ENCODE measurements at places on chromosomes 5 and 9. TPM values are rescaled to one million over a fixed set of nuclear protein-coding genes. Genes with fewer than 3 reads are reported as not detected.
A peak's percentile ranks its signal among the peaks of the same experiment; 100 is the strongest.

DNA sequence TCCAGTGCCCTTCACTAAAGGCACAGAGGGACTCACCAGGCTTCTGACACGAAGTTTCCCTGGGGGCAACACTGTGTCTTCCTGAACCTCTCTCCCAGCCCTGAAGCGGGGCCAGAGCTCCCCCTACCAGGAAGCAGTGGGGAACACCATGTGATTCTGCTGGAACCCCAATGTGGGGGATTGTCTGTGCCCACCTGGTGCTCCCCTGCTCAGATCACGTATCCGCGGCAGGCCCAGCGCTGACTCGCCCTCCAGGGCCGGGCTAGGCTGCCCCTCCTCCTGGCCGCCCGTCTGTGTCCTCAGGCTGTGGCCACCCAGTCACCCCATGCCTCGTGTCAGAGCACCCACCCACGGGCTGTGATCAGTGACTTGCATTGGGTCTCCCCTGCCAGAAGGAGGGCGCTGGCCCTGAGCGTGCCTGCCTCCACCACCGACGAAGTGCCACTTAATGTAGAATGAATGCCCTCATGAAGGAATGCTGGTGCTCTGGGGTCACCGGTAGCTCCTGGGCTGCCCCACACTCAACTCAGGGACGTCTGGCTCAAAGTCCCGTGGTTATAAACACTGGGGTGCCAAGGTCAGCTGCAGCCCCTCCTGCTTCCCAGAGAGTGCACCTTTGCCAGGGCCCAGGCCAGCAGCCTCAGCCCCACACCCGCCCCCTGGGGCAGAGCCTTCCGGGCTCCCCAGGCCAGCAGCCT lies 22.1 kb downstream of the SARDH start:
- peaks cover 60% of the 10 kb centered on the region for H3K27me3 ChIP-seq
- peak; percentile 33 for DNase-seq
- no peaks in the 10 kb centered on the region for H3K36me3 ChIP-seq

DNA sequence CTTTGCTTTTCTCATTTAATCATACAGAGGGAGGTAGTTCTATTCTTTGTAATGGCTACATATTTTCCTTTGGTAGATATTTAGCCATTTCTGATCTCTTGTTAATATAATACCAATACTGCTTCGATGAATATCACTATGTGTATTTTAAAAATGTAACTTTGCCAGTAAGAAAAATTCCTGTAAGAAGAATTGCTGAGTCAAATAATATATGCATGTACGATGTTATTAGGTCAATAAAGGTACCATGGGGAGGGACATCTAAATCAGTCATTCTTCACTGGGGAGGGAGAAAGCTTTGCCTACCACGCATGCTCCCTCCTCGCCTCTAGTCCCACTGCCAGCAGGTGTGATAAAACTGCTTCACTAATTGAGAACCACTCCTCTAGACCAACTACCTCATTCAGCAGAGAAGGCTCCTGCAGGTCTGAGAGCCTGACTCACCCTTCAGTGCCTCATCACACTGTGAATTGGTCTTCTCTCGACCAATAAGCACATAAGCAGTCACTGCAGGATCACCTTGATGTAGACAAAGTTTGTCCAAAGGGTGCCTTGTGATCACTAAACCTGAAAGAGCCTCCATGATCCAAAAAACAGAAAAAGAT lies 56.1 kb upstream of the TBCA start:
- H3K27ac ChIP-seq: no peak overlapping the region
- no peaks in the 10 kb centered on the region for H3K36me3 ChIP-seq
- no peaks in the 10 kb centered on the region for H3K4me1 ChIP-seq
- H3K27me3 ChIP-seq: peaks cover 9% of the 10 kb centered on the region
- no peak for DNase-seq
- no peak overlapping the region for H3K4me3 ChIP-seq

Gene LRRC26
- total RNA-seq: not detected

Gene EIF4E1B
- not detected for total RNA-seq

- no peaks in the 10 kb centered on the region for H3K36me3 ChIP-seq
- no peaks in the 10 kb centered on the region for H3K27me3 ChIP-seq
- no peak overlapping the region for H3K4me3 ChIP-seq
- no peaks in the 10 kb centered on the region for H3K4me1 ChIP-seq
These were observed 616.6 kb downstream of the TLE1 start for GRCh38 chr9:81072758-81073157.

GRCh38 chr5:90739567-90739966 lies 181.0 kb downstream of the ADGRV1 start:
- H3K4me1 ChIP-seq: peaks cover 13% of the 10 kb centered on the region
- DNase-seq: no peak
- peaks cover 75% of the 10 kb centered on the region for H3K36me3 ChIP-seq
- no peaks in the 10 kb centered on the region for H3K27me3 ChIP-seq
- H3K27ac ChIP-seq: peak overlapping the region; percentile 57

Gene EIF4EBP3
- total RNA-seq: 7.7 TPM

DNA sequence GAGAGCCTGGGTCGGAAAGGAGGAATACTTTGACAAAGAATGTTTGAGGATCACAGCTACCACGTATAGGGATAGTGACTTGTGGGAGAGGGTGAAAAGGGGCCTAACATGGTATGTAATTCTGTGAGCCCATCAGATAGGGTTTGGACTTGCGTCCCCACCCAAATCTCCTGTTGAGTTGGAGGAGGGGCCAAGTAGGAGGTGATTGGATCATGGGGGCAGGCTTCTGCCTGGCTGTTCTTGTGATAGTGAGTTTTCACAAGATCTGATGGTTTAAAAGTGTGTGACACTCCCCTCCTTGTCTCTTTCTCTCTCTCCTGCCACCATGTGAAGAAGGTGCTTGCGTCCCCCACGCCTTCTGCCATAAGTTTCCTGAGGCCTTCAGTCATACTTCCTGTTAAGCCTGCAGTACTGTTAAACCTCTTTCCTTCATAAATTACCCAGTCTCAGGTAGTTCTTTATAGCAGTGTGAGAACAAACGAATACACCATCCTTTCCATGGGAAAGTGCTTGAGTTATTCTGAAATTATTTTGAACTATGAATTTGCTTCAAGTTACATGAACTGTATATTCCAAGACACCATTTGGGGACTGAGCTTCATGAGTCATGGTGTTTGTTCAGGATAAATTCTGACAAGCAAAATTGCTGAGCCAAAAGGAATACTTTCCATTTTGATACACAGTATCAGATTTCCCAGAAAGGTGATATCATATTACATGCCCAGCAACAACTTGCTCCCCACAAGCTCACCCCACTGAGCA lies 68.8 kb upstream of the SSBP2 start:
- no peaks in the 10 kb centered on the region for H3K36me3 ChIP-seq
- no peaks in the 10 kb centered on the region for H3K27me3 ChIP-seq
- no peak for DNase-seq
- no peak overlapping the region for H3K4me3 ChIP-seq
- no peaks in the 10 kb centered on the region for H3K4me1 ChIP-seq

DNA sequence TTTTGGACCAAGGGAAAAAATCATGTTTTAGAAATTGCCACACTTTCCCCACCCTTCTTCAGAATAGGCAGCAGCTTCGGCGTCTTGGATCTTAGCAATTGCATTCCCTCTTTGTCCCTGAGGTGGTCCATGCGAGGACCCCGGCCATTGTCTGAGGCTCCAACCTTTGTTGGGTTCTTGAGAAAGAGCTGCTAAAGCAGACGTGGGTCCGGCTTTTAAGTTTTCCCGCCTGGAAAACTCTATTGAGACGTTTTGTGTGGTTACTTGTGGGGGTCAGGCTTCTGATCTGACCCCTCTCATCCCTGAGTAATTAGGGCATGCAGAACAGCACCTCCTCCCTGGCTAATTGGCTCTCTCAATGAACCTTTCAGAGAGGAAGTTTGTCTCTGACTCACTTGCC lies 509.6 kb upstream of the TNC start:
- H3K4me3 ChIP-seq: no peak overlapping the region
- DNase-seq: no peak
- H3K27me3 ChIP-seq: no peaks in the 10 kb centered on the region
- no peak overlapping the region for H3K27ac ChIP-seq

DNA sequence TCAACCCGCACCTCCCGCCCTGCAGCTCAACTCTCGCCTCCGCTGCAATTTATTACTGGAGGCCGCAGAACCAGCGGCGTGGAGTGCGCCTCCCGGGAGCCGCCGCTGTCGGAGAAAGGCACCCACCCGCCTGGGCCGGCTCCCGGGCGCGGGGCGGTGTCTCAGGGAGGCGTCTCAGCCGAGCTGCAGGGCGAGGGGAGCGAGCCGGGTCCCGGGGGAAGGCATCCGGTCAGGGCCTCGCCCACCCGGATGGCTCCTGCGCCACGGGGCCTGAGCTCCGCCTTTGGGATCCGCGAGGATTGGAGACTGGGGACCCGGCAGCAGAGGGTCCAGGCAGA lies 32.9 kb downstream of the TSPAN17 start:
- peaks cover 18% of the 10 kb centered on the region for H3K4me1 ChIP-seq
- no peak for DNase-seq
- no peaks in the 10 kb centered on the region for H3K36me3 ChIP-seq
- no peak overlapping the region for H3K27ac ChIP-seq
- H3K4me3 ChIP-seq: no peak overlapping the region
- peaks cover 39% of the 10 kb centered on the region for H3K27me3 ChIP-seq
